Activated gamma-delta T cell (primary cell): ENCODE measurements at places on chromosomes 2 and 18.

DNA sequence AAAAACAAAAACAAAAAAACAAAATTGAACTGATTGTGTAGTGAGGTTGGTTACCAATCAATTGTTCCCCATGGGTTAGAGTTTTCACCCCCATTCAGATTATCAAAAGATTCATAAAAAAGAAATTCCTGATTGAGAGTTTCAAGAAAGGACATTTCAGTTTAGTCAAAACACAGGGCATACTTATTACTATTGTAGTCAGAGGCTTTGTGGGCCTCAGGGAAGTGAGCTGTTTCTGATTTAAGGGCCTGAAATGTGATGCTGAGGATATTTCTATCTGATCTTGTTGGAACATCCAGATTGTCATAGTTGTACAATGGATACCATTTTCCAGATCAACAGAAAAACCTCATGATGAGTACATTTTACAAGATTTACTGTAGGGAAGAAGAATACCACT, 368.1 kb upstream of the NETO1 start:
- DNase-seq: no peak

- no peak for DNase-seq
These were observed 120.6 kb upstream of the EML6 start for GRCh38 chr2:54602736-54603322.

DNA sequence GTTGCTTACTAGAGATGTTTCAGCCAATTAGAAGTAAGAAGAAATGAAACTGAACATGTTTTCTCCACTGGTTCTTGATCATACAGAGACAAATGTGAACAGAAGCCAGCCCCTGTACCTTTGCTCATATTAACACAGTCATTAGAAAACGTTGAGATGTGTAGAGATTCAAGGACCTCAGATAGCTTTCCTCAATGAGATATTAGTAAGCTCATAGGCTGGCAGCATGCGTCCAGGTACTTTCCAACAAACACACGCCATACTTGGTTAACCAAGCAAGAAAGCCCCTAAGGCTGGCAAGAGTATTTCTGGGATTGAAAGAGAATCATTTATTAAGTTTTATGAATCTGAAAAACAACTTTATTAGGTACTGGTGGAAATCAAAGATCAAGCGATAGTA, 37.5 kb downstream of the SLC5A7 start:
- DNase-seq: no peak

- no peak for DNase-seq
These were observed 87.3 kb downstream of the PDK1 start for GRCh38 chr2:172643142-172643541.

- no peak for DNase-seq
These were observed 87.2 kb downstream of the NRP2 start for GRCh38 chr2:205769495-205769850.

DNA sequence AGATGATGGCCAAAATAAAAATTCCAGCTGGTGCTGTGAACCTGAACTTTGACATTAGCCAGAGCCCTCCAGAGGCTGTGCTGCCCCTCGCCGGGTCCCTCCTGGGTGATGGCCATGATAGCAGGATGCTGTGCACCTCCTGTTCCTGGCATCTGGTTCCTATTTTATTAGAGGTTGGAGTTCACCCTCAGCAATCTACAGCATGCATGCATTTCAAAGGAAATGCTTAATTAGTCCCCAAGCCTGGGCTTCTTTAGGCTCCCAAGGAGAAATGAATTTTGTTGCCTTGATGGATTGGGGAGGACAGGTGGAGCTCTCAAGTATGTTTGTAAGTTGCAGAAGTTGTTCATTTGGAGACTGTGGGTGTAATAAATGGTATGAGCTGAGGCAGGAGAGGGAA, 166.9 kb downstream of the GLI2 start:
- no peak for DNase-seq

GRCh38 chr2:11680901-11681721, 11.1 kb upstream of the NTSR2 start:
- DNase-seq: no peak

- DNase-seq: no peak
These were observed 154.8 kb downstream of the LAMA1 start for GRCh38 chr18:6962571-6963451.

DNA sequence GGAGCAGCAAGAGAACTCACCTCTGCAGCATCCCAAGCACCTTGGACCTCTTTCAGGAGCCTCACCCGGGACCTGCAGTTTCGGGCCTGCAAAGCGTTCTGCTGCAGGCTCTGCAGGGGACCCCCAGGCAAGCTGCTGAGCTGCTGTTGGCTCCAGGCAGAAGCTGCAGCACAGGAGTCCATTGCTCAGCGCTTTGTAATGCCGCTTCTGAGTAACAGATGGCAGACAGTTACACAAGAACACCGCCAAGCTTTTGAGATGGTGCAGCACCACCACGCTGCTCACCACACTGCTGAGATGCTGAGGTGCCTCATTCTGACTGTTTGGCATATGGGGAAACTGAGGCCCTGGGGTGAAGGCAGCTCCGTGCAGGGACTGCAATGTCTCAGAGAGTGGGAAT, 1.9 kb upstream of the GALNT14 start:
- no peak for DNase-seq

DNA sequence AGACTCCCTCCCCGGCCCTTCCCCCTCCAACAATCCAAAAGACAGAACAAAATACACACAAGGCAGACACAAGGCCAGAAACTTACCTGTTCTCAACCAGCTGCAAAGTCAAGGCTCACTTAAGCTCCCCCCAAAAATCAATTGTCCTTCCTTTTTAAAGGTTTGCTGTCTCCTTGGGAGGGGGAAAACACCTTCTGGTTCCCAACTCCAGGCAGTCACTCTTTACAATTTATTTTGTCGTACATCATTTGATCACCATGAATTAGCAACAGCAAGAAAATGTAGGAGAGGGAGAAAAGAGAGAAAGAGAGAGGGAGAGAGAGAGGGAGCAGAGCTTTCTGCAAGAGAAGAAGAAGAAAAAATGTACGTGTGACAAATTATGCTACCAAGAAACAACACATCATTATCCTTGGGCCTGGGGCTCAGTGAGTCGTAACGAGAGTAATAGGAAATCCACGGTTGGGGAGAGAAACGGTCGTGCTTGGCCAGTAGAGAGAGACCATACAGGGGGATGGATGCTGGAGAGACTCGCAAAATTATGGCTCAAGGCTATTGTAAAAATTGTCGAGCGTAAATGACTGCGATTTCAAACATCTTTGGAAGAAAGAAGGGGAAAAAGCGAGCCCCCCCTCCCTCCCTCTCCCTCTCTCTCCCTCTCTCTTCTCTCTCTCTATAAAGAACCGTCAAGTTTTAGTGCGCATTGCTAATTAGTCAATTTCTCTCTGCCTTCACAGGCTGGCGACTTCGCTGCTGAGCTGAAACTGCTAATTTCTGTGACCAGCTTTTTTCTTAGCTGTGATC, at the start of gene KLHL14:
TSS of gene KLHL14 (minus strand) at position 443 of the 801 bp plus-strand sequence. CDS start 2,432 bp downstream, outside the sequence.
- DNase-seq: no peak

DNA sequence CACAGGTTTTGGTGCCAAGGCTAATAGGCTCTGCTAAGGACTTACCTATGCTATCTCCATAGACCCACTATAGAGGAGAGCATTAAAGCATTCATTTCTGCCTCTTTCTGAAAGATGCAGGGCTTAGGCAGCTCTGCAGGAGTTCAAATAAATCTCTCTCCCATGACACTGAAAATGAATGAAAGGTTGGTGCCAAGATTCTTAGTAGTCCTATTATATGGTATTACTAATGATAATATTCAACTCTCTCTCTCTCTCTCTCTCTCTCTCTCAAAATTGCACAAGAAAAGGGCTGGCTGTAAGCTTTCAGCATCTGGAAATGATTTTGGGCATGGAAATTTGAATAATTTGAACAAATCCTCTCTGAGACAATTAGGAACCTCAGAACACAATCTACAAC, 433.7 kb downstream of the MBD2 start:
- DNase-seq: no peak

DNA sequence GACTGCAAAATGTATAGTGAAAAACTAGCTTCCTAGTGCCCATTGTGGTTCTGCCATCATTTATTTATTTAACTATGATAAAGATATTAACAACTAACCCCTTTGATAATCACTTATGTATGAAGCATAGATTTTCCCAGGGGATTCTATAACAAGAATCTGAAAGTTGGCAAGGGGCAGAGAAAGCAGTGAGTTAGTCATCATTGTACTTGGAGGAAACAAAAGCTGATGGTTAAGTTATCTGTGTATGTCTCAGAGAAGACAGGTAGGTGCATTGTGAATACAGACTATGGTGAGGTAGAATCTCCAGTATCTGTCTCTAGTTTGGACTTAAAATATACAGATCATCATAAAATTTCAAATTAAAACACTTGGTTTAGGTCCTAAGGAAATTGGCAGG, 2159.1 kb upstream of the CELF4 start:
- DNase-seq: no peak

DNA sequence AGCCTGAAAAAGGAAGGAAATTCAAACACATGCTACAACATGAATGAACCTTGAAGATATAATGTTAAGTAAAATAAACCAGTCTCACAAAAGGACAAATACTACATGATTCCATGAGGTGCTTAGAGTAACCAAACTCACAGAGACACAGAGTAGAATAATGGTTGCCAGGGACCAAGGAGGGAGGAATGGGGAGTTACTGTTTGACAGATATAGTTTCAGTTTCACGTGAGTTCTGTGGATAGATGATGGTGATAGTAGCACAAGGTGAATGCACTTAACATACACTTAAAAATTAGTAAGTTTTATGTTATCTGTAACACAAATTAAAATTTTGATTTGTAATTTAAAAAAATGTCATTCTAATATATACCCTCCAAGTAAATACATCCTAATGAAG, 106.9 kb upstream of the ACVR1C start:
- no peak for DNase-seq

DNA sequence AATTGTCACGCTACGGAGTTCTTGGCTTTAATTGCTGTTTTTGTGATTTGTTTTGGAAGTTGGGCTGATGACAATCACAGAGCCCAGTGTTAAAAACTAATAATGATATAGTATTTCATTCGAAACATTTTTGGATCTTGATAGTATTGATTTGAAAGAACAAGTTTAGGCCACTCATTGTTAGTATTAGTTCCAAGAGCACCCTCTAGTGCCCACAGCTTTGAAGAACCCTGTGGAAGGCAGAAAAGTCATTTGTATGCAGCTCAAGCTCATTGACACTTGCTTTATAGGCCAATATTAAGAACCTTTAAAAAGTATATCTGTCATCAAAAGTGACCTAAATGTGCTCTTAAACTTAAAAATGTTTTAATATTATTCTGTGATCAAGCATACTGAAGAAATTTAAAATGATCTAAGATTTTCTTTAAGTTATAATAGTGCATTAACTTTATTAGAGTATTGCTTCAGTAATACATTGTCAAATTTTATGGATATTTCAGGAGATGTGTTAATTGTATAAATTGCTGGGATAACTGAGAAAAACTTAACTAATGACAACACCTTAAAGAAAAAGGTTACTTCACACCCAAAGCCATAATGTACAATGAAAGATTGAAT, 191.0 kb downstream of the GRB14 start:
- DNase-seq: no peak

- DNase-seq: no peak
These were observed 207.7 kb upstream of the CRIM1 start for GRCh38 chr2:36147670-36148390.

- DNase-seq: no peak
These were observed 63.1 kb downstream of the SPOPL start for GRCh38 chr2:138564586-138565229.

GRCh38 chr2:160209516-160209856, 9.4 kb upstream of the ITGB6 start:
- no peak for DNase-seq

- DNase-seq: no peak
These were observed 25.3 kb downstream of the IL1F10 start for GRCh38 chr2:113092864-113093612.

- no peak for DNase-seq
These were observed 88.4 kb downstream of the BCL2L11 start for GRCh38 chr2:111209045-111209514.

GRCh38 chr18:78074400-78075020, 824.9 kb downstream of the GALR1 start:
- DNase-seq: no peak

DNA sequence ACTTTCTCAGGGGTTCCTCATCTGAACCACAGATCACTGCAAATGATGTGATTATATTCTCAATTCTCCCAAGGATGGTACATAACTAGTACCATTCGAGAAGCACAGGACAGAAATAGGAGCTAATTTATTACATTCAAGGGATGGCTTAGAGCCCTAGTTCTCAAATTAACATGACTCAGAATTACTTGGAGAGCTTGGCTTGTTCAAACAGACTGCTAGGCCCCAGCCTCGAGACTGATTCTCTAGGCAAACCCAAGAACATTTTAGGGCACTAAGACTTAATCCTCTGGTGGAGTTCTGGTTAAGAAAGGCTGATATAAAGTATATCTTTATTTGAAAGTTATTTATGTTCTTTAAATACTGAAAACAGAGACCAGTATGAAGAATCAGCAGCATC, 35.8 kb downstream of the HIBCH start:
- DNase-seq: no peak

DNA sequence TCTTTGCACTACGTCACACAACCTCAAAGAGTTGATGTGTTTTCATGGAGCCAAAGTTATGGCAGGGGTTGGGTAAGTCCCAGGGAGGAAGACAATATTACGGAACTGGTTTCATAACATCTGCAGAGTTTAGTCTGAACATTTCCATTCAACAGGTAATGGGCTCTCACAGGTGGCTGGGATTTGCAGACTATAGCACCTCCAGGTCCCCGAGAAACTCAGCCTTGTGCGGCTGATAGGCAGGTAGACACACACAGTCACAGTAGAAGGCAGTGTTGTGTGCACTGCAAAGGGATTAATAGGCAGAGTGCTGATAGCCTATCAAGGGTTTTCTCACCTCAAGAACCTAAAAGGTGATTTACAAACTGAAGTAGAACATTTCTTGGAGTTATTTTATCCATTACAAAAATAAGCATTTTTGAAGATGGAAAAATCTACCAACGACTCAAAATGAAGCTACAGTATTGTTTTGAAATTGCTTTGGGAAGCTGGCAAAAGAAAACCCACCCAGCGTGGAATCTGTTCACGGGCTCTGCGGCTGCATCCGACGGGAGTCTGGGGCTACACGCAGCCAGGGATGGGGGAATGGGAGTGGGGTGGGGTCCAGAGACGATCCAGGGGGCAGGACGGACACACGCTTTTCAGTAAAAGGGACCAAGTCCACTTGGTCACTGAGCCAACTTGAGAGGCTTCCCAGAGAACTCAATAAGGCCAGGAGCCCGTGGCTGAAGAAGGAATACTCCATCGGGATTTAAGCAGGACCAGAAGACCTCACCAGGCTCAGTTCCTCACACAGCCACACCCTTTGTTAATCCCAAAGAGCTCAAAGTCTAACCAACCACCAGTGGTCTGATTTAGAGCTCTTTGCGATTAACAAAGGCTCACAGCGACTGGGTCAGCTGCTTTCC, 82.9 kb downstream of the CHRNA1 start:
- DNase-seq: no peak
